AG09309 (cell line): ENCODE measurements at places on chromosomes 2 and 18.

DNA sequence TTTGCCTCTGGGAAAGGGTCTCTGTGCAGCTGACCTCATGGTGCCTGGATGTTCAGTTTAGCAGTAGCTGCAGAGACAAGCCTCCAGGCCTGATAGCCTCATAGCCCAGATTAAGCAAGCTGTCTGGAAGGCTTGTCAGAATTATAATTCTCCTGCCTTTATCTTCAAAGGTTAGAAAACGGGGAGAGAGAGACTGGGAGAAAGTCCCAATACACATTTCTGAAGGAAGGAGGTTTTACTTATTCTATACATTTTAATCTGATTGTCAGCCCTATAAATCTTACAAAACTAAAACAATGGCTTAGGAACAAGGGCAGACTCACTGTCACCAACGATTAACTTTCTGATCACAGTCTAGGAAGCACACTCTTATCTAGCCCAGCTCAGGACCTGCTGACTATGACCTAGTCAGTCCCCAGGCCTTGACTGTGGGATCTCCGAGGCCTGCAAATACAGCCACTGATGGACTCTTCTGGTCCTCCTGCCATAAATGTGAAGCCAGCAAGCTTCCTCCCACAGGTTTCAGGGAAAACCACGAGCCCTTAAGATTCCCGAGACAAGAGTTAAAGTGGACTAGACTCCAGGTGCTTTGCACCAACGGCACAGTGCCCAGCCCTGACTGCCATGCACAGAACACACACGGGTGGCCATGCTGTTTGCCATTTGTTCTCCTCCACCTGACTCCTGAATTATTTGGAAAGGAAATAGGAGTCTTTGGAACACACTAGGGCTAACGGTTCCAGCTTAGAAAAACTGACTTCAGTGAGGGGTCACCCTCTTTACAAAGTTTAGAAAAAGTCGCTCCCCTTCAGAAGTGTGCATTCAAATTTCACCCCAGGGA lies 111.4 kb upstream of the SMAD7 start:
- DNase-seq: no peak

- DNase-seq: peak; percentile 48
These were observed 40.6 kb upstream of the LAMA1 start for GRCh38 chr18:7158216-7158615.

GRCh38 chr2:120773186-120773800 lies 37.6 kb downstream of the GLI2 start:
- DNase-seq: no peak

DNA sequence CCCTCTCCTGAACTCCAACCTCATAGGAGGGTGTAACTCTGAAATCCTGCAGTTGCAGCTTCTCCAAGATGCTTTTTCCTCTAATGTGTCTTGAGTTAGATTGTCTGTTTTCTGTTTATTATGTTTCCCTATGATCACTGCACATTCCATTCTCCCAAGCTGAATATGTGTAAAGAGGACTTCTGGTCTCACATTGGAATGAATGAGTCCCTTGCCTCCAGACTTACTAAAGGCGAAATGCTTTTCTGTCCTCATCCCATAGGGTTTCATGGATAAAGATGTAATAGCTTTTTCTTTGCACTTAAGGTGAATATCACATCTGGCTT lies 35.5 kb upstream of the CYP27A1 start:
- no peak for DNase-seq
